ENCODE measurements at places on chromosomes 12 and 14.

- no peak for DNase-seq
Observed at GRCh38 chr14:88870777-88871176, 46.3 kb downstream of the TTC8 start.

GRCh38 chr14:67438969-67439368 is 27.0 kb upstream of the PLEK2 start:
- no peak for DNase-seq

GRCh38 chr12:51190820-51191219 is 17.9 kb upstream of the TFCP2 start:
- no peak for DNase-seq

GRCh38 chr12:2574355-2574935 is 220.3 kb upstream of the FKBP4 start:
- DNase-seq = no peak

DNA sequence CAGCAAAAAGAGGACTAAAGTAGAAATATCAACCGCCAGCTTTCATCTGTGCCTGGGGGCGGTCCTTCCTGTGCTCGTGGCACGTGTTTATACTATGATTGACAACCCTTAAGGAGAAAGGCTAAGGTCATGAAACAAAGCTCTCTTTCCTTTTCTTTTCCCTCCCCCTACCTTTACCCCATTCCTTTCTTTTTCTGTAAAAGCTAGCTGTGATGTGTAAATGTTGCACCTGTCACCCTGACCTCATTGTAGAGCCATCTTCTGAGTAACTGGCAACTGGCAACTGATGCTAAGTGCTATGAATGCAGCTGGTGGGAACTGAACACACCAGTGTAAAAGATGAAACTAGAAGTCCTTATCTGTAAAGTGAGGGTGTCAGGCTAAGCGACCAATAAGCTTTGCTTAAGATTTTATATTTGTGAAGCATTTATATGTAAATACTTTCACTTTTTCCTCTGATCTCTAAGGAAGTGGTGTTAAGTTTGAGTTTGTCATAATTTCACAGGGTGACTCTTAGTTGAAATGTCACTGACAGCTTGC is 102.8 kb upstream of the BCAT1 start:
- DNase-seq = peak; percentile 48

DNA sequence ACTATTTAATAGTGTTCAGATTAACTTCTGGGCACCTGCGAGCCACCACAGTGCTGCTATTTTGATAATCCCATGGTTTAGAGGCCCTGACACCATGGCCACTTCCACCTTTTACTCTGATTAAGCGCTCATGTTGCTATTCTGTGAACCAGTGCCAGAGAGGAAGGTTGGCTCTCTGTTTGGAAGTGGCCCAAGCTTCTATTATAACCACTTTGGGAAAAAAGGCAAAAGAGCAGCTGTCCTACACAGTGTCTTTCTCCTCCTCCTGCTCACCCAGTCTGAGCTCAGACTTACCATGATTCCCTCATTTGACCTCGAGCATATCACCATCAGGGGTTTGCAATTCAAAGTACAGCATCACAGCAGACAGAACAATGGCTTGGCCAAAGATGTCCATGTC is 23.3 kb downstream of the DYRK2 start:
- no peak for DNase-seq

All from stimulated activated naive CD4-positive, alpha-beta T cell treated with Interleukin-2 at 50 U/mL for 16 hours (primary cell).